Mesangial cell (primary cell): ENCODE measurements at places on chromosomes 13 and 19. TPM values are rescaled to one million over a fixed set of nuclear protein-coding genes. Genes with fewer than 3 reads are reported as not detected.

RASL11A gene
- 4.9 and 19.4 TPM in 2 replicates for total RNA-seq

LRRC63 gene
- not detected in 2 replicates for total RNA-seq

CYSLTR2 gene
- not detected in 2 replicates for total RNA-seq

KLK11 gene
- total RNA-seq: not detected in 2 replicates

TJP3 gene
- total RNA-seq: 2.5 TPM in 1 of 2 replicates, not detected in the other

PRR20B gene
- total RNA-seq: not detected in 2 replicates

SERP2 gene
- total RNA-seq: 3.6 and 7.9 TPM in 2 replicates

RNF225 gene
- 0.13 TPM in 1 of 2 replicates, not detected in the other for total RNA-seq

ANGPTL8 gene
- total RNA-seq: not detected in 2 replicates
